ENCODE measurements at places on chromosomes 11 and 22.

DNA sequence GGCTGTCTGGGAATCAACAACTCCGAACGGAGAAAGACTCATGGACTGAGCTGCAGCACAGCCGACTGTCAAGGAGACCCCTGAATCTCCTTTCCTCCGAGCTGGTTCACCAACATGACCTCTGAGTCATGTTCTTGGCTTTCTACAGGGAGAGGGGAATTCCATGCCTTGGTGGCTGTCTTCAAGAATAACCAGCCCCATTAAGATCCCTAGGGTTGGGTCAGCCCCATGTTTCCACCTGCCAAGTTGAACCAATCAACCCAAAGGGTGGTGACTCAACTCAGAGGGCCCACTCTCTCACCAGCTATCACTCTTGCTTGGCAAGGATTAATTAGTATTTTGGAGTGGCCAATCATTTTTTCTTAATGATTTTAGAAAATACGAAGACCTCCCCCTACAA is 28.3 kb upstream of the IGSF22 start:
- DNase-seq = no peak

- peak; percentile 48 for DNase-seq
These were observed 13.6 kb downstream of the SCARF2 start for GRCh38 chr22:20423906-20424551.

DNA sequence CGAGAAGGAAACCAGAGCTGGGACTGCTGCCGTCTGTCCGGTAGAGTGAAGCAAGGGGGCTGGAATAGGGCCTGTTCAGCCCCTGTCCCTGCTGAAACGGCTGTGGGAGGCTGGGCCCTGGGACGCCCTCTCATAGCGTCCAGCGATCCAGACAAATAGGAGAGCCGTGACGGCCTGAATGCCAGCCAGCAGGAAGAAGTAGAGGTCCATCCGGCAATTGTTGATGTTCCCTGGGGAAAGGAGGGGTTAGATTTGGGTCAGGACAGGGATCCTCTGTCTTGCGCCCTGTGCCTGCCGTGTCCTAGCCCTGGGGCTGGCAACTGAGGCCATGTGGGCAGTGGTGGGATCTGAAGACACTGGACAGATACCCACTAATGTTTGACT is 12.9 kb downstream of the TMEM132A start:
- no peak for DNase-seq

- DNase-seq = no peak
These were observed 79.7 kb downstream of the MAML2 start for GRCh38 chr11:96263238-96263763.

DNA sequence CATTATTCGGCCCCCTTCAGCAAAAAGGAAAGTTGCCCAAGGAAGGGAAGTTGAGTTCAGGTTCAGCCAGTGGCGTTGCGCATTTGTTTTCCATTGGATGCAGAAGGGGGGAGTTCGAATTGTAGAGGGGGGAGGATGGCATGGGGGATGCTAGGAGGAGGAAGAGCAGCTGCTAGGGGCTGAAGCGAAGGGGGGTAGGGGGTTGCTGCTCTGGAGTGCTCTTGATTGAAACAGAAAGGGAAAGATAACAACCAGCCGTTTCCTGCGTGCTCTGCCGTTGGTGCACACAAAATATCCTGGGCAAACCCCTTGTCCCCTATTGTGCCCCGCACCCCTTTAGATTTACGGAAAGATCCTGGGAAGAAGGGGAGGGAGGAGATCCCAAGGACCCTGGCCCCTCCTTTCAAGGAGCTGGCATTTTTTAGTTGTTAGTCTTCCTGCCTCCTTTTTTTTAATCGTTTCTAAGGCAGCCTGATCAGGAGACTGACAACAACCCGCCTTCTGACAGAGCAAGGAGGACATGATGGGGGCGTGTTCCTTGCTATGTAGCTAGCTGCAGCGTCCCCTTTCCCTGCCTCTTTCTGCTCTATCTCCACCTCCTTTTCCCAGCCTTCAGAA is 2.1 kb downstream of the KMT2A start:
- DNase-seq = peak; percentile 61

- DNase-seq = no peak
These were observed 3.6 kb downstream of the PKNOX2 start for GRCh38 chr11:125167954-125168835.

DNA sequence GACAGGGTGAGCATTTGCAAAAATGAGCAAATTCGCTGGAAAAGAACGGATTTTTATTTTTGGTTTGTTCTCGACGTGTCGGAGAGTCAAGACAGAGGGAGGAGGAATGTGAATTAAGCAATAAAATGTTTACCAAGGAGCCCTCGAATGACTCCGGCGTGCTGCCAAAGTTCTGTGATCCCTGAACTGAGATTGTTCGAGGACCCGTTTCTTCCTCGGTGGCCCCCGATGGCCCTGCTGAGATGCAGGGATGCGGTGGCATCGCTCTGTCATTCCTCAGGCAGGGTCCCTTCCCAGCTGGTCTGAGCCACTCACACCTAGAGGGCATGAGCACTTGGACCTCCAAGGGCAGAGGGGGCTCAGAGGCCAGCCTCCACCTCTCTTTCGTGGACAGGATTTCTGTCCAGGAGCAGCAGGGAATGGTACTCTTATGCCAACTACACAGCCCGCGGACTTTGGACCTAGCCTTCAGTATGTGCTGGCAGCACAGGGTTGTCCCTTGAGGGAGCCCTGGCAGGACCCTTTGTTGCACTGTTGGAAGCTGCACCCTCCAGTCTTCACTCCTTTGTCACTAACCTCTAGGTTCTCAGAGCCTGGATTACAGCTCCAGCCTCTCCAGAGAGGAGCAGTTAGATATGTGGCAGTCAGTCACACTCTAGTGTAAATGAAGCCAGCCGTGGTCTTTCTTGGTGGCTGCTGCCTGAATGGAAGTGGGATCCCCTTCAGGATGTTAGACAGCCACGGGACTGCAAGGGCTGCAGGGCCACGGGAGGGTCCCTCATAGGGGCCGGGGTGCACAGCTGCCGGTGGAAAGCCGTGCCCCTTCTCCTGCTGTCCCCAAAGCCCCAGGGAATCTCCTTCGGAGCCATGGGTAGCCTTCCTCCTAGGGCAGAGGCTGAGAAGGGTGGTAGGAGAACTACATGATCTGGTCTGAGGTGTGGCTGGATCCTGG is 109.4 kb upstream of the ANO1 start:
- DNase-seq = no peak

- peak; percentile 73 for DNase-seq
These were observed 1.6 kb downstream of the SESN3 start for GRCh38 chr11:95229199-95229992.

DNA sequence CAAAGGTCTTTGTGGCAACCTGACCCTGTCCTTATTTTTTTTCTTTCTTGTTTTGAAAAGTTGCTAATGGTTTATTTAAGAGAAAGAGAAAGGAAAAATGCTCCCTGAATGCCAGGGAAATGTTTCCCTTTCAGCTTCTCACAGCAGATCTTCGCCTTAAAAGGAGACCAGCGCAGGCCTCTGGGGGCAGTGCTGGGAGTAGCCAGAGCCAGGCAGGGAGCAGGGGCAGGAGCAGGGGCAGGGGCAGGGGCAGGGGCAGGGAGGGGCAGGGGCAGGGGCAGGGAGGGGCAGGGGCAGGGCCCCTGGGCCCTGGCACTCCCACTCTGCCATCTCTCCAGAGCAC is 5.1 kb downstream of the MOB2 start:
- DNase-seq = no peak

DNA sequence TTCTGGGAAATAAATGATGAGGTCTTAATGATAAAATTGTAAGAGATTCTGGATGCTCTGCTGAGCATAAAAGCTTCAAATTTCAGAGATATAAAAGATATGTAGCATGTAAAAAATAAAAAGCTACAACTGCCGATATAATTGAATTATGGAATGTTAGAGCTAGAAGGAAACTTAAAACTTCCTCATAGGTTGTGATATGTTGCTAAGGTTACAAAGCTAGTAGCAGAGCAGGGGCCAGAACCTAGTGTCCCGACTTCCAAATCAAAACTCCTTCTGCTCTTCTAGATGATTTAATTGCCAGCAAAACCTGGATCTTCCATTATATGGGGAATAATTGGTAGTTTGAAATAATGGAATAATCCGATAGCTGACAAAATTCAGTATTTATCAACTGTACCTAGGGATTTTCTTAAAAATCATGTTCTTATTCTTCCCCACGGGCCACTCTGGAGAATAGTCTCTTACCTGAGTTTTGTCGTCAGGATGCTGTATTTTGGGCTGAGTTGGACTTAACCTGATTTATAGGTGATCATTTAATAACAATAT is at the start of gene ASCL3:
ASCL3 (minus strand) TSS at position 499 of the 549 bp plus-strand sequence. CDS start 4,855 bp downstream, outside the sequence.
- no peak for DNase-seq

DNA sequence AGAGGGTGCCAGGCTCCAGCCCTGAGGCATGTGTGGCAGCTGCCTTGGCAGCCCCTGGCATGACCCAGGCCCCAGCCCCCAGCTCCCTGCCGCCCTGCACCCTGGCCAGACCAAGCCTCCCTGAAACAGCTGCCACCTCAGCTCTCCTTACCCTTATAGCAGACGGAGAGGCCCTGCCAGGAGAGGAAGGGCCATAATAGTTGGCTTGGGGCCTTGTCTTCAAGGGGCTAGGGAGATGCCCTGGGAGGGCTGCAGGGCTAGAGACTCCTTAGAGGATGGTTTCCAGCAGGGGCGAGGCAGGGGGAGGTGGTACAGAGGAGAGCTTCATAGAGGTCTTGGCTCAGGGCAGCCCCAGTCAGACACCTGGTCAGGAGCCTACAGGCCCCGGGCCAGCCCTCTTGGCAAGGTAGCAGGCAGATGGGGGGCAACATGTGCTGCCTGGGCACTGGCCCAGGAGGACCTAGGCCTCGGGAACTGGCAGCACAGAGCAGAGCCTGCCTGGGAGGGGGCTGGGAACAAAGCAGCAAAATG is 13.0 kb downstream of the SMTN start:
- peak; percentile 43 for DNase-seq

- no peak for DNase-seq
These were observed 14.3 kb downstream of the MOV10L1 start for GRCh38 chr22:50104141-50104544.

- no peak for DNase-seq
These were observed 517.9 kb upstream of the RAG2 start for GRCh38 chr11:37115963-37116362.

DNA sequence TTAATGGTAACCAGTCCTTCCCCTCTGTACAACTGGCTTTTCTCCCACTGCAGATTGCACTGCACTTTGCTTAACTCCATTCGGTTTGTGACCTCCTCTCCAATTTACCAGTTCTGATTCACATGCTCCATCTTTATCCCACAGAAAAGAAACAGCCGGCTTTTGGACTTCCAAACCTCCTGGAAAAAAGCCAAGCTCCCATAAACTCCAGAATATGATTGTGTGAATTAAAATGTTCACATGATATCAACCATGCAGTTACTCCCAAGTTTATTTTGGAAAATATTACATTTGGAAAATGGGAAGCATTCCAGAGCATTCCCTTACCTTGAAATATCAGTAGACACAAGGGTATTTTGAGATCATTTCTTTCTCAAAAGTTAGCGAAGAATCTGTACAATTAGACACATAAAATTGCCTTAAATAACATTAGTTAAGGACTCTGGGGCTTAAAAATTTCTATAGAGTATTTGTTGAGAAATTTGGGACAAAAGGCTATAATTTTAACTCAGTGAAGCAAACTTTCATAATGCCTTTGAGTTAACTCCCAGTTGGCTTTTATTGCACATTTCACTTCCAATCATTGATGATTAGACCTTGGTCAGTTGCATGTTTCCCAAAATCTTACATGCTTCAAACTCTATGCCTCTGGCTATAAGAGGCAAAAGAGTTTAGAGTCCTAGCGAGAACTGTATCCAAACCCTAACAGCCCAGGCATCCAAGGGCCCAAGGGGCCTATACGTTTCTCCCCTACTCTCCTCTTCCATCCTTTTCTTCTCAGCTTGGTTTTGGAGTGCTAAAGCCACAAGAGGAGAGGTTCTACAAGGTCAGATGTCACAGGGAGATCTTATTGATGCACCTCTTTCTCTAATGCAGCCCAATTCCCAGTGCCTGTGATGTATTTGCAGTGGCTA is 23.6 kb upstream of the TMEM135 start:
- no peak for DNase-seq

GRCh38 chr22:33851240-33851639 is 69.0 kb downstream of the LARGE1 start:
- no peak for DNase-seq

- DNase-seq = no peak
These were observed 11.8 kb upstream of the CD5 start for GRCh38 chr11:61090521-61090920.

GRCh38 chr11:71502026-71502425 is 25.0 kb upstream of the KRTAP5-7 start:
- DNase-seq = no peak

- no peak for DNase-seq
These were observed 13.5 kb upstream of the EFCAB6 start for GRCh38 chr22:43825651-43826050.

DNA sequence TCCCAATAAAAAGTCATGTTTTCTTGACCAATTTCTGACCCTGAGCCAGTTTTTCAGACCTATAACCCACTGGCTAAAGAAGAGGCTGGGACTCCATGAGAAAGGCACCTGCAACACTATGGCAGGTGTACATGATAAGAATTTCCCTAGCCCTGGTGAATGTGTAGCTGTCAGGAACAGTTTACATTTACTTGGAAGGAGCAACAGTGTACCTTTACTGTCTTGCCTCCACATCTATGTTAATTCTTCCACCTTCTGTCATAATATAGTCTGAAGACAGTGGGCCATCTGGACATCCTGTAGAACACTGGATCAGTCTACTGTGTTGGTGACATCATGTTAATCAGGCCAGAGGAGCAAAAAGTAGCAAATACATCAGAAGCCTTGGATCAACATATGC is 72.1 kb upstream of the CD82 start:
- DNase-seq = no peak

GRCh38 chr22:38467904-38468442 is at the start of gene KDELR3:
Gene KDELR3 (plus strand): TSS chr22:38468096. CDS start chr22:38468234, 138 bp downstream.
- no peak for DNase-seq

- DNase-seq = no peak
These were observed 141.6 kb downstream of the EFCAB6 start for GRCh38 chr22:43670513-43670912.

DNA sequence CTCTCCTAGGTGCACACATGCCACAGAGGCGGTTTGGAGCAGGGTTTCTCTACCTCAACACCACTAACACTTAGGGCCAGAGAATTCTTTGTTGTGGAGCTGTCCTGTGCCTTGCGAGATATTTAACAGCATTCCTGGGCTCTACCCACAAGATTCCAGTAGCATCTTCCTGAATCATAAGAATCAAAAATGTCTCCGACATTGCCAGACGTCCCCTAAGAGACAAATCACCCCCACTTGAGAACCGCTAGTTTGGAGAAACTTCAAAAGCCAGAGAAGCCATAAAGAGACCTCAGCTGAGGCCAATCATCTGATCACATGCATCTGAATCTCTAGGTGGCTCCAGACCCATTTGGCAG is 16.1 kb downstream of the MFNG start:
- DNase-seq = no peak

GRCh38 chr11:111081021-111081511 is 164.5 kb upstream of the POU2AF2 start:
- DNase-seq = peak; percentile 36

- DNase-seq = peak; percentile 22
These were observed 802 bp downstream of the ATG2A start for GRCh38 chr11:64916040-64916774.

Measured in pons (tissue), 1 donor.